NCI-H146 (cell line): ENCODE measurements at places on chromosomes 5 and 9.
A peak's percentile ranks its signal among the peaks of the same experiment; 100 is the strongest.

DNA sequence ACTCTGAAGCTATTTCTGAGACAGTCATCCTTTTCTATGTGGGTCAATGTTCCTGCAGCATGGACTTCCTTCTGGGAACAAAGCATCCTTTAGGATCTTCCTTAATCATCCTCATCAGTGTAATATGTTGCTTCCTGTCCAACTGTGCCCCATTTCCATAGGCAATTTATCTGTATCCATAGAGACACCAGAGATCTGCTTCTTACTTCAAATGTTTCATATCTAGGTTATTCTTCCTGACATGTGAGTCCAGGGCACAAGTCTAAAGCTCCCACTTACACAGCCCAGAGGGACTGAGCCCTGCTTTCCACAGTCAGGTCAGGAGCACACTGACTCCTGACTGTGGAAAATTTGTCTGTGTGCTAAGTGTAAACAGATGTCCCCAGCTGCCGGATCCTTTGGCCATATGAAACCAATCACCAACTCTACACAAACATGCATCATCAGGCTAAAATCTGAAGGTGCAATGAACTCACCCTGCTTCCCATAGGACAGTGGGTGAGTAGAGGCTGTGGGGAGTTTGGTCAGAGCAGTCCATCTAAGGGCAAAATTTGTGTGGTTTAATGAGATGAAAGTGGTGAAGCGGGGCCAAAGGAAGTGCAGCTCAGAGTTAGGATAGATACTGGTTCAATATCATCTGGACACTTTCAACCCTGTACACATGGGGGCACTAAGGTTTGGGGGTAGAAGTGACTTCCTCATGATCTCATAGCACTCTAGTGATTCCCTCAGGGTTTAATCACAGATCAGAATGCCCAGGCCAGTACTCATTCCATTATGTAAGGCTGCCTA is 85.2 kb upstream of the TNC start:
- no peak for DNase-seq

DNA sequence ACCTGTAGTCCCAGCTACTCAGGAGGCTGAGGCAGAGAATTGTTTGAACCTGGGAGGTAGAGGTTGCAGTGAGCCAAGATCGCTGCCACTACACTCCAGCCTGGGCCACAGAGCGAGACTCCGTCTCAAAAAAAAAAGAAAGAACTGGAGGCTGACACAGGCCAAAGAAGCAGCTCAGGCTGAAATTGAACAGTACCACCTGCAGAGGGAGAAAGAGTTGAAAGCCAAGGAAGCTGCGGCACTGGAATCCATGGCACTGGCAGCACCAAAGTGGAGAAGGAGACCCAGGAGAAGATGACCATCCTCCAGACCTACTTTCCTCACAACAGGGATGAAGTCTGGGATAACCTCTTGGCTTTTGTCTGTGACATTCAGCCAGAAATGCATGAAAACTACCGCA is 11.3 kb upstream of the TMEM141 start:
- no peak for DNase-seq

DNA sequence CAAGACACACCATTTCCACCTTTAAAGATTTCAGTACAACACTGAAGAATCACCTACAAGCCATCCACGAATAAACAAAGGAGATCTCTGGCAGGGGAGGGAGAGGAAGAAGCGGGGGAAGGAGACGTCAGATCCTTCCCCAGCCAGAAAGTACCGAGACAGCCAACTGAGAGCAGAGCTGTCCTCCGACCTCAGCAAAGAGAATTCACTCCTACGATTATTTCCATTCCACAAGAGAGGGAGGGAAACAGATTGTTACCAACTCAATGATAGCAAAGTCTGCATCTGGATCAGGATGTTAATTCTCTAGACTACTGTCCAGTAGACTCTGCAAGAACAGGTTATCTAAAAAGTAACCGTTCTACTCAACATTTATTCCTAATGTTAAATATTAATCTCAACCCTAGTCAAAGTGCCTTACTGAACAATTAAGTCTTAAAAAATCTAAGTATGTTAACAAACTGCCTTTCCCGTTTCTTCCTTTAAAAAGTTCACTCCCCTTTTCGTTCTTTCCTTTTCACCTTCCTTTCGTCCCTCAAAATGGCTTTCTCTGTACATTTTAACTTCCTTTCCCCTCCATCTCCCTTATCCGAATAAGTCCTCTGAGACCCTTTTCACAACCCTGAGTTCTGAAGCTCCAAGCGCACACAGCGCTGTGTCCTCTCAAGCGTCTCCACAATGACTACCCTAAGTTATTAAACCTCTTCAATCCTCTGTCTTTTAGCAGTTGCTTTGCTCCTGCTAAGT is 1.4 kb downstream of the CHD1 start:
- DNase-seq, result no peak

GRCh38 chr5:58544926-58545325 is 37.9 kb upstream of the RAB3C start:
- DNase-seq, result no peak

DNA sequence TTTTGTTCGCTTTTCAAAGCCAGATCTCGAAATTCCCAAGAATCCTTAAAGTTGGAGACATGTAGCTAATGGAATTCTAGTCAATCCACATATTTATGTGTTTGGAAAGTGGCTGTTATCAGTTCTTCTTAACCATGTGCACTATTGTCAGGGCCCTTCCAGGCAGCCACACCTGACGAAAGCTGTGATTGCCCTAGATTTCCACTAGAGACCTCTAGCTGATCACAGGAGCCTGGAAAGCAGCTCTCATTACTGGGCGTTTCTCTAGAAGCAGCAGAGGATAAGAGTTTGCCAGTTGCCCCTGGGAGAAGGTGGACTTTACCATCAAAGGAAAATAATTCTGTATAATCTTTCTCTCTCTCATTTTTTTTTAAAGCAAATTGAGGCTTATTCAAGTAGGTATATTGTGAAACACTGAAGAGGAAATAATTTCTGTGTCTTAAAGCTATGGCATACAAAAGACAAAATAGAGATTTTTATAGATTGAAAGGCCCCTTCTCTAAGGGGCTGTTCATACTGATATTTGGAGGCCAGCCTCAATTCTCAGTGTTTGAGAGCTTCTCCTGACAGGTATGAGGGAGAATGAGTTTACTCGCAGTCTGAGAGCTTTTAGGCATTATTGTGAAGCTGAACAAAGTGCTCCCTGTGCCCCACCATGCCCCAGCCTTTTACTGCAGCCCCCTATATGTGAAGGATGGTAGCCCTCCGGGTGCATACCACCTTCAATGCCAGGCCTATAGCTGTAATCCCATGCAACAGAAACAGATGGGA is 405.4 kb upstream of the ACTBL2 start:
- peak; percentile 73 for DNase-seq

DNA sequence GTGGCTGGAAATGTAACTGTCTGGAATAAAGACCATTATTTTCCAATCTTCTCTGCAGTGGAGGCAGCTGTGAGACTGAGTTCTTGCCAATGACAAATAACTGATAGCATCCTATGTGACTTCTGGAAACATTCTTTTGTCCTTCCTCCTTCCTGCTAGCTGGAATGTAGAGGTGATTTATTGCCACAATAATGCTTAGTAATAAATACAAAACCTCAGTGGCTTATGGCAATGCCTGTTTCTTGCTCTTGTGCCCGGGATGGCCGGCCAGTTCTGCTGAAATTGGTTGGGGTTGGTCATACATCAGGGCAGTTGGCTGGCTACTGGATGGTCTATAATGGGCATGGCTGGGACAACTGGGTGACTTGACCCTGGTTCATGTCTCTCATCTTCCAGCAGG is 12.2 kb upstream of the TEX48 start:
- no peak for DNase-seq

- DNase-seq, result no peak
These were observed 7.0 kb upstream of the GADD45G start for GRCh38 chr9:89597711-89598362.

DNA sequence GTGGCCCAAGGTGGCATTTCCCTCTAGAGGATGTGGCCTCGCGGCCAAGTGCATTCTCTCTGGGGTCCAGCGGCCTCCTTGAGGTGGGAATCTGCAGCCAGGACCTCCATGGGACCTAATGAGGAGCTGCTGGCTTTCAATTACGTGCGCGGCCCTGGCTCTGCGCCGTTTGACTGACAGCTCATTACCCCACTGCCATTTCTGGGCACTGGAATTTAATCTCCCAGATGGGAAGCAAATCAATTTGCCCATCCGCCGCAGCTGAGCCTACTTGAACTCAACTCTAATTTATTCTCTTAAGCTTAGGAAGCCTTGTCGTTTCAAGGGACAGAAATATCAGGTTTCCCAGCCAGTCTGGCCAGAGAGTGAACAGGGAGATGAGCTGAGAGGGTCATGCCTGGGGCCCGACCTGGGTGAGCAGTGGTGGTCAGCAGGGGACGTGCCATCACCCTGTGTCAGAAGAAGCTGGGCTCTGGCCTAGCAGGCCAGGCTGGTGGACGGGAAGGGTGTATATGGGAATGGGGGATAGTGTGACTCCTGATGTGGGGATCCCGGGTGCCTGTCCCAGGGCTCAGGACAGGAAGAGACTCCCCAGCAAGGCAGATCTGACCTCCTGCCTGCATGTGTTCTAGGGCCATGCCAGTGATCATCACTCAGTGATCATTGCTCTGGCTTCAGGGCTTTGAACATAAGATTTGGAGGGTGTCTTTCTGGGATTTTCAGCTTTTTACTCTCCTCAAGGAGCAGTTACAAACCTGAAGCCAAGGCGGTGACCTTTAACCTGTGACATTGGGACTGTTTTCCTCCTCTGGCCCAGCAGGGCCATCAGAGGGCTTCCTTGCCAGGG is 69.7 kb downstream of the MACROH2A1 start:
- DNase-seq, result no peak

DNA sequence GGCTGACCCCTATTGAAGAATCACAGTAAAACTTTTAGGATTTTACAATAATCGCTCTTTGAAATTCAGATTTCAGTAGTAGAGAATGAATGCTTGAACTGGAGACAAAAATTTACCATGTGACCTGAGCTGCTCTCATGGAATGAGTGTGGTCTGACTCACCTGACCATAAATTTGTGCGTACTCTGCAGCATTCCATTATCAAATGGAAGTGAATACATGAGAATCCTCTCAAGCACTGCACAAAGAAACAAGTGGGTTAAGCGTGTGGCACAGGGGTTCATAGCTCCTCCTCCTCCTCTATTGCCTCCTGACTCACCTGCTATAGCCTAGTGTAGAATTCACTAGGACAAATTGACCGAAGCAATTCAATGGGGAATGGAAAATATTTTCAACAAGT is 269.8 kb upstream of the CDH9 start:
- DNase-seq, result no peak

- DNase-seq, result no peak
These were observed 923.0 kb upstream of the SEMA6A start for GRCh38 chr5:117497601-117498000.

- DNase-seq, result no peak
These were observed 287.7 kb downstream of the FBXL7 start for GRCh38 chr5:15787681-15788080.

- no peak for DNase-seq
These were observed 2.2 kb upstream of the CEP120 start for GRCh38 chr5:123425431-123425830.

DNA sequence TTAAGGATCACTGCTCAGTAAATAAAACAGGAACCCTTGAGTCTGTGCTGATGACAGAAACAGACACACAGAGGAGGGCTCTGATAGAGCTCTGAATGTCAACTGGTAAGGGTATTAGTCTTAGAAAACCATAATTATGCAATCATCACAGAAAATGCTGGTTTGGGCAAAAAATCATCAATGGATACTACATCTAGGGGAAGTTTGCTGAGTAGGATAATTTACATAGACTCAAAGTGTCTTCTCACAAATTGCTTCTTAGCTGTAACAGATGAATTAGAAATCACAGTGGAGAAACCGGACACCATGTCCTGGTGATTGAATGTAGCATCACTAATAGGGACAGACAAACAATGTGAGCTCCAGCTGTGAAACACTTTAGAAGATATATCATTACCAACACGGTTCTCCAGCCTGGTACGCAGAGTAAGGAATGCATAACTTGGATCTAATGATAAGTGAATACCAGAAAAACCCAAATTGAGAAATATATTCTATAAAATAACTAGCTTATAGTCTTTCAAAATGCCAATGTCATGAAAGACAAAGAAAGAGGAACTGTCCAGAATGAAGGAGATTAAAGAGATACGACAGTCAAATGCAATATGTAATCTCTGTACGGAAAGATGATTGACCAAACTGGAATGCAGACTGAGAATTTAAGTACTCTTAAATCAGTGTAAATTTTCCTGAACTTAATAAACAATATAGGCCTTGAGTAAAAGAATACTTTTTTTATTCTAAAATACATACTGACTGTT is 17.3 kb downstream of the CHD1 start:
- peak; percentile 62 for DNase-seq

DNA sequence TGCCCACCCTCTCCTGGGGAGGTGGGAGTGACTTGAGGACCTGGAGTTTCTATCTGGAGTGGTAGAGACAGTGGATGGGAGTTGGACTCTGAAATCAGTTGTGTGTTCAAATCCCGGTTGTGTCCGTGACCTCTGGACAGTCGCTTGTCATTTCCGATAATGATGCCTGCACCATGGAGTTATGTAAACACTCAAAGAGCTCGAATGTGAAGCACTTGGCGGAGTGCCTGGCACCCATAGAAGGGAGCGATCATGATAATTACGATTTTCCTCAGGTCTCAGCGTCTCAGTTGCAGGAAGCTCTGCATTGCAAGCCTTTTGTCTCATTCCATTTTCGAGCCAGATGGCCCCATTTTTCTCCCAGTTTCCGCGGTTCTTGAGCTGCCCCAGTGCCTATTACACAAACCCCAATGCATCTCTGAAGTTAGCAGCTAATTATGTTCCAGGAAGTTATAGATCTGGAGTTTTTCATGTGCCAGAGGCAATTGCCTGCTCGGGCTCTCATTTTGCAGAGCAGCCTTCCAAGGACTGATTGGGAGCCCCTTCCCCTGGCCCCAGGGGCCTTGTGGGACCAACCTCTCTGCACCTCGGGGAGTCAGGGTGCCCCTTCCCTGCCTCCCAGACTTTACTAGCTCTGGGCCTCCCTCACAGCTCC is 175.5 kb upstream of the MVB12B start:
- peak; percentile 73 for DNase-seq

DNA sequence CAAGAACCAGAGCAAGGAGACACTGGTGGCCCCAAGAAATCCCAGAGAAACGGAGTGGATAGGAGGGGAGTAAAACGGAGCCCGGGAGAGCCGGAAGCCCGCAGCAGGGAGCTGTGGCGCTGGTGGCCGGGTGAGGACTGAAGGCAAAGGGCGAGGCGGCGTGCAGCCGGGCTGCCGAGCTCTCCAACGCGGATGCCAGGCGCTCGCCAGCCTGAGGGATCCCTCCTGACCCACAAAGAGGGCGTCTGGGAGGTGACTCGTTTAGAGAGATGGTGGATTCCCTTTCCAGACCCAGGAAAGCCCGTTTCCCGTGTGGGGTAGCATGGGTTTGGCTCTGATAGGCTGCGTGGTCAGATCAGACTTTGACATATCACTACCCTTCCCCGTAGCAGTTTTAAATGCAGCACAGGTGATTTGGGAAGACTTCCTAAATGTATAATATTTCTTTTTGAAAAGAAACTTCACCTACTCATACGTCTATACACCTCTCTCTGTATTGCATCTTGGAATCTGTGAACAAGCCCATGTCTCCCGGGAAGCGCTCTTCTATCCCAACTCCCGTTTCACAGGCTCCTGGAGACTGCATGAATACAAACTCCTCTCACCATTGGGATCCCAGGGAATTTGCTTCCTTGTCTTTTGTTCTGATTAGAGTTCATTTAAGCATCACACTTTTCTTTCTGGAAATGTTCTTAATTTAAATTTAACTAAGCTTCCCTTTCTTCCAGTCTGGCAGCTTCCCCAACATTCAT is 158.1 kb downstream of the C9orf152 start:
- DNase-seq, result peak; percentile 45
